ENCODE measurements at places on chromosomes 16 and 17. TPM values are rescaled to one million over a fixed set of nuclear protein-coding genes. Genes with fewer than 3 reads are reported as not detected.

The ZMYND15 gene
- total RNA-seq: 0.43 TPM

The C16orf96 gene
- not detected for total RNA-seq

The ADAM11 gene
- 0.73 TPM for total RNA-seq

The KRTAP3-1 gene
- not detected for total RNA-seq

The CCDC47 gene
- total RNA-seq: 128 TPM

The TOP2A gene
- total RNA-seq: 129 TPM

The IL34 gene
- total RNA-seq: 0.87 TPM

The DNAI2 gene
- total RNA-seq: not detected

The KRTAP9-2 gene
- not detected for total RNA-seq

The SEC14L5 gene
- not detected for total RNA-seq

The EVI2A gene
- 4.5 TPM for total RNA-seq

The TMEM98 gene
- total RNA-seq: 161 TPM

The SLC2A4 gene
- 3.5 TPM for total RNA-seq

The TSPAN10 gene
- not detected for total RNA-seq
